Activated CD8-positive, alpha-beta memory T cell treated with anti-CD3 and anti-CD28 coated beads for 1 hour (primary cell): ENCODE measurements at places on chromosomes 16 and 17.

- no peak for DNase-seq
These were observed 48.1 kb downstream of the HLF start for GRCh38 chr17:55312852-55313251.

DNA sequence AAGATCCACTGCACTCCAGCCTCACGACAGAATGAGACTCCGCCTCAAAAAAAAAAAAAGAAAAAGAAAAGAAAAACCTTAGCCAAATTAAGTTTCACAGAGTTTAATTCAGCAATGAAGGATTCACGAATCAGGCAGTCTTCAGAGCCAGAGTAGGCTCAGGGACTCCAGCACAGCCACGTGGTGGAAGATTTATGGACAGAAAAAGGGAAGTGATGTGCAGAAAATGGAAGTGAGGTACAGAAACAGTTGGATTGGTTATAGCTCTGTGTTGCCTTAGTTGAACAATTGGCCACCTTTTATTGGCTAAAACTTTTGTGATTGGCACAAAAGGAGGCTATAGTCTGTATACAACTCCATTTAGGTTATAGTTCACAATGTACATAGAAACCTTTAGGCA is 256.6 kb downstream of the HS3ST3B1 start:
- no peak for DNase-seq

- no peak for DNase-seq
These were observed 89.5 kb downstream of the RAP1GAP2 start for GRCh38 chr17:2885733-2886132.

DNA sequence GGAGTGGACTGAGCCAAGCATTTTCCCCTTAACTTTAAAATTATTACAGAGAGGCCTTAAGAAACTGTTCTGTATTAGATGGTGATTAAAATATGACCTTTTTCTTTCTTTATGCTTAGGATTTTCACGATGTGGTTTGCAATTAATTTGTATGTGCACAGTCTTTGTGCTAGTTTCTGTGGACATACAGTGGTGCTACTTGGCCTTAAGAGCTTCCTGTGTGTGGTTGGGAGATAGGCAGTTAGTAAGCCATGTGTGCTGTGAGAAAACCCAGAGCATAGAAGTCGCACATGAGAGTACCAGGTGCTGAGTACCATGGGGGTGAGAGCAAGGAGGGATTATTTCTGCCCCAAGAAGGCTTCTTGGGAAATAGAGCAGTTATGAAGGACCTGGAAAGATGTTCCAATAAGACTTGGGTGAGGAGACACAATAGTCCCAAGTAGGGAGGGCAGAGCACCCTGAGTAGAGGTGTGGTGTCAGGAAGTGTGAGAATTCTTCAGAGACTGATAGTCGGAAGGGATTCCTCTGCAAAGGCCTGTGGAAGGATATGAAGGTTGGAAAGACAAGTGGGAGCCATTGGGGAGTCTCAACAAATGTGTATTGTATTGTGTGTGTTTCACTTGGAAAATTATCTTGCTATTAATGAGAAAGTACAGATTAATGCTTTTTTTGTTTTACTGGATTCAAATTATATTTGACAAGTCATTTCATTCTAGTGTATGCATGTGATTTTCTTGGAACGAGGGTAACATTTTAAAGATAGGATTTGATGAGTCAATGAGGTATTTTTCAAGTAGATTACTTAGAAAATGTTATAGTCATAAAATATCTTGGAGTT is 239.9 kb downstream of the PRKCA start:
- DNase-seq: no peak

- DNase-seq: no peak
These were observed 215.7 kb upstream of the CIBAR2 start for GRCh38 chr16:85327731-85328675.

DNA sequence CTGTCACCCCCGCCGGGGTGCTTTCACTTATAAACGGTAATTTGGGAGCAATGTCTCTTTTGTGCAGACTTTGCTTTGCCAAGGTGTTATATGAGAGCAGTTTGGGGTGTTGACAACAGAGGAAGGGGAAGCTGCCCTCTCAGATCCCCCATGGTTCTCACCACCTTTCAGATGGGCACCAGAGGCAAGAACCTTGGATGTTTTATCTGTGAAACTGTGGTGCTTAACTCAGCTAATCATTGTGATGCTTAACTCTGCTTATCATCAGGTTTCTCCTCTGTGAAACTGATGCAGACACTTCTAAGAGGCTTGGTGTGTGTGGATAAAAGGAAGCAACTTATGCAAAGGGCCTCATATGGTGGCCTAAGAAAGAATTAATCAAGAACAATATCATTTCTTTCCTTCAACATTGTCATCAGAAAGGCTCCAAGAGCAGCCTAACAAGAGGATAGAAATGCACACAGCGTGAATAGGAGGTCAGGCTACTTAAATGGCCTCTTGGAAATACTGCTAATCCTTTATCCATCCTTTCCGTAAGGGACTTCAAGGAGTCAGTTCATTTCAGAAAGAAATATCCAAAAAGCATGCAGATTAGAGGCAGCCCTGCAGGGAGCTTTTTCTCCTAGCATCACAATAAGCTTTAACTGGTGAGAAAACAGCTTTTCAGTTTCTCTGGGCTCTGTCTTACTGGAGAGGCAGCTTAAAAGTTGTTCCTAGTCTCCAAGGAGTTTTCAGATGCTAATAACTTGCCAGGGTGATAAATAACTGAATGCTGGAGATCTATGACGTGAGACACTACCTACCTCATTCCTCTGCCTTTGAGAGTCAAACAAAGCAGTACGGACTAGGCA is 55.1 kb upstream of the CLEC3A start:
- DNase-seq: no peak

DNA sequence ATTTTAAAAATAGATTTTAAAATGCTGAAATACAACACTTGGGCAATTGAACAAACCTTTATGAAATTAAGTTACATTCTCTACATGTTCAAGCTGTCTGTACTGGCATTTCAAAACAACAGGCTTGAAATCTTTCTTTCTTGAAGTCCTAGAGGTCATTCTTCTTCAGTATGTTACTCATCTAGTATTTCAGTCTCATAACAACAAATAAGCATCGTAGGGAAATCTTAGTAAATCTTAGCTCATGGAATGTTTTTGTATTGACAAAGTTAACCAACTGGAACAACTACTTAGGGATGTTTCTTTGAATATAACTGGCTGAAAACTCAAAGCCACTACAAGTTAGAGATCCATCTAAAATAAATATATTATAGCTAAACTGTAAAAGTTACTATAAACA is 96.6 kb downstream of the KIF2B start:
- DNase-seq: no peak

DNA sequence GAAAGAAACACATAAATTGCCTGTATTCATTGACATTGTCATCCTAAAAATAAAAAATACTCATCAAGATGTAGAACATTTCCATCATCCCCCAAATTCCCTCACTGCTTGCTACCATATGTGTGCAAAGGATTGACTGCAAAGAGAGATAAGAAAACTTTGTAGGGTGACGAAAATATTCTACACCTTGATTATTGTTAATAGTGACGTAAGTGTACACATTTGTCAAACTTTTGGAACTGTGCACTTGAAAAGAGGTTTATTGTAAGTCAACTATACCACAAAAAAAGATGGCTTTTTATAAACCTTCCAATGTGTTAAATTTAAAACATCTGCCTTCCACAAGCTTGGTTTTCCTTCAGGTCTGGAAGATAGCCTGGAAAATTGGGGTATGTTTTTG is 359.5 kb downstream of the CDH8 start:
- no peak for DNase-seq

DNA sequence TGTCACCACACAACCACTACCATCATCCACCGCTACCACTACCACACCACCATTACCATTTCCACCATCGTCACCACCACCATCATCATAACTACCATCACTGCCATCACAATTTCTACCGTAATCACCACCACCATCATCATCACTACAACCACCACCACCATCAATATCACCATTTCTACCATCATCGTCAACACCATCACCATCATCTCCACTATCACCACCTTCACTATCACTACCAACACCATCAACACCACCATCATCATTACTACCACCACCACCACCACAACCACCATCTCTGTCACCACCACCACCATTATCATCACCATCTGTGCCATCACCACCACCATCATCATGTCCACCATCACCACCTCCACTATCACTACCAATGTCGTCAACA is 524.5 kb upstream of the C16orf82 start:
- no peak for DNase-seq

DNA sequence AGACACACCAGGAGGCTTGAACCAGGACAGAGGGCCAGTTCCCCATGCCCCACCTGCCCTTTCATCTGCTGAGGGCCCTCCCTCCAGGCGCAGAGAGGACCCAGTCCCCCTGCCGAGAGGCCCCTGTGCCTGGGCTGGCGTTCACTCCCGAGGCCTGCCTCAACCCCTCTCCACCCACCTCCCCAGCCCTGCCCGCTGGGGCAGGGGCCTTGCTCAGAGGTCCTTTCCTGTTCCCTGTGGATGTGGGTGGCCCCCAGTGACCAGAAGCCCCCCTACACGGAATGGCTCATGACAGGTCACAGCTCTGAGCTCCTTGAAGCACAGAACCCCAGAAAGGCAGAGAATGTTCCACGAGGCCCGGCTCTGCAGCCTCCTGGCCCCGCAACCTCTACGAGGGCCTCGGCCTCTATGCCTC is 6.7 kb downstream of the TMC6 start:
- DNase-seq: no peak

DNA sequence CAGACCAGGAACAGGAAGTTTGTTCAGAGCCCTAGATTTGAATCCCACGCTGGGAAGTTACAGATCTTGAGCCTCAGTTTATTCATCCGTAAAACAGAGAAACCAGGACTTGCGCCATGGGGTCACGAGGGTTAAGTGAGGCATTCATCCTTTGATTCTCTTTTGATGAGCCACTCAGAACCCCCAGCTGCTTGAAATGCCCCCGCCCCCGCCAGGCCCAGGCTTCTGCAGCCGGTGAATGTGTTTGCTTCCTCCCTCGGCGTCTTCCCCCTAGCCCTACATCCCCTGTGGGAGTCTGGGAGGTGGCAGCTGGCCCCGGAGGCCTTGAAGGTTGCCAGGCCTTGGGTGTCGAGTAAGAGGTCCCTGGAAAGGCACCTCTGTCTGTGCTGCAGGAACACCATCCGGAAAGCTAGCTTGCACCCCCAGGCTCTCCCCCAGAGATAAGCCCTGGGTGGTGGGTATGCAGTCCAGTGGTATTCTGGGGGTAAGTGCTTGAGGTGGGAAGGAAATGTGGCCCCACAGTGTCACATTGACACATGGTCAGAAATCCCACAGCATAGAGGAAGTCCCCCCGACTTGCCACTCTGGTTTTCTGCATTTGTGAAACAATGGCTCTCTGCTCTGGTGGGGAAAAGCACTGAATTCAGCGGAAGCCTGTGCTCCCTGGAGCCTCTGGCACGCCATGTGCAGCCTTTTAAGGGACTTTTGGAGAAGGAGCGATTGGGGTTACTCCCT is 14.9 kb downstream of the IRF8 start:
- no peak for DNase-seq

DNA sequence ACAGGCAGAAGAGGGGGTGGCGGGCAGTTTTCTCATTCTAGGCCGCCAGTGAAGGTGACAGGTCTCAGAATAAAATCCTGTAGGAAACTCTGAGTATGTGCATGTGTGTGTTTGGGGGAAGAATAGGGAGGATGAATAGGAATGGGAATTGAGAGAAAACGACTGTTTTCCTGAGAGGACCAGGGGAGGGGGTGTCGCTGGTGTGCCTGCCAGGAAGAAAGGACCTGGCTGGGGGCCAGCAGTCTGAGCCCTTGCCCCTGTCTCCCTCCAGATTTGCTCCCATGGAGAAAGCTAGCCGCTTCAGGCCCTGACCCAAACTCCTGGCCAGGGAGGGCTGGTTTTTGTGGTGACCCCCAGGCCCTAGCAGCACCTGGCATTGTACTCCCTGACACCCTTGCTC is 14.4 kb downstream of the C17orf50 start:
- DNase-seq: no peak

DNA sequence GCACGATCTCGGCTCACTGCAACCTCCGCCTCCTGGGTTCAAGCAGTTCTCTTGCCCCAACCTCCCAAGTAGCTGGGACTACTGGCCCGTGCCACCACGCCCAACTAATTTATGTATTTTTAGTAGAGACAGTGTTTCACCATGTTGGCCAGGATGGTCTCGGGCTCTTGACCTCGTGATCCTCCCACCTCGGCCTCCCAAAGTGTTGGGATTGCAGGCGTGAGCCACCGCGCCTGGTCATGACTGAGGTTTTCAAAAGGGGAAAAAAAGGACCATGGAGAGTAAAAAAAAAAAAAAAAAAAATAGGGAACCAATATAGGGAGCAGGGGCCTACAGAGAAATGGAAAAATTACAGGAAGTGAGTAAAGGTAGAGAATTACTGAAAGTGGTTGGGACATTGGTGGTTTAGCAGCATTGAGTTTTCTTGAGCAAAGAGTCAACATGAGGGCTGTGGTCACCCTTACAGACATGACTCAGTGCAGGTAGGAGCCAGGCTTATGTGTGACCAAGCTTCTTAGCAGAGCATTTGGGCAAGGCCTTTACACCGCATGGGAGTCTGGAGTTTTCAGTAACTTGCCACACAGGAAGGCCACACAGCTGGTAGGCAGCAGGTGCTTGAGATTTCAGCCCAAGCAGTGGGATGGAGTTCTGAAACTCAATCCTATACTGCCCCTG is 447.3 kb downstream of the HS3ST3B1 start:
- no peak for DNase-seq

DNA sequence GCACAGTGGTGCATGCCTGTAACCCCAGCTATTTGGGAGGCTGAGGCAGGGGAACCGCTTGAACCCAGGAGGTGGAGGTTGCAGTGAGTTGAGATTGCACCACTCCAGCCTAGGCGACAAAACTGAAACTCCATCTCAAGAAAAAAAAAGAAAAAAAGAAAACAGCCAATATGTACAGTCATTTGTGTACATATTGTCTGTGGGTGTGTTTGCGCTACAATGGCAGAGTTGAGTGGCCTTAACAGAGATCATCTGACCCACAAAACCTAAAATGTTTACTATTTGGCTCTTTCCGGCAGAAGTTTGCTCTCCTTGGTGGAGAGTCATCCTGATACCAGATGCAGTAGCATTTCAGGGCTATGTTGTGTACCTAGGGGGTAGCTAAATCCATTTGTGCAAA is 57.9 kb downstream of the ARSG start:
- DNase-seq: no peak

- DNase-seq: no peak
These were observed 9.3 kb downstream of the CENPX start for GRCh38 chr17:82013341-82013740.

- no peak for DNase-seq
These were observed 920.2 kb upstream of the SOX9 start for GRCh38 chr17:71200597-71200996.

GRCh38 chr17:65066901-65067300 is 10.4 kb upstream of the GNA13 start:
- no peak for DNase-seq
